Activated B cell treated with CpG ODN at 0.5 μM for 24 hours (primary cell): ENCODE measurements at places on chromosomes 6 and 20. TPM values are rescaled to one million over a fixed set of nuclear protein-coding genes. Genes with fewer than 3 reads are reported as not detected.

DNA sequence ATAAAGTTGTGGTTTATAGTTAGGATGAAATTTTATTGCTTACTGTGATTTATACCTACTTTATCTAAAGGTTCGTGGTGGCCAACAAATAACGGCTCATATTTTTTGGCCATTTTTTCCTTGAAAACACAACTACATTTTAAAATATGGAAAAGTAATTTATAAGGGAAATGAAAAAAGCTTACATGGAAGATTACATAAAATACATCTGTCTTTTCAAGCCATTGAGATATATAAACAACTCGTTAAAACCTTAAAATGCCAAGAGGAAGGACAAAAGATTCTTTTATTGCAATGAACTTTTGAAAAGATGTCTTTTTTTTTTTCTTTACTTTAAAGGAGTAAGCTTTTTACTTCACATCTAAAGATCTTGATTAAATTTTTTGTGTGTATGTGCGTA lies 55.4 kb upstream of the EYA4 start:
- H3K27ac ChIP-seq, result no peak overlapping the region
- H3K36me3 ChIP-seq, result no peaks in the 10 kb centered on the region
- no peak for DNase-seq
- H3K4me3 ChIP-seq, result no peak overlapping the region

Gene MRPL14
- total RNA-seq, result 40.5 and 45.5 TPM in 2 replicates

GRCh38 chr20:18790787-18791186 lies 22.8 kb upstream of the SCP2D1 start:
- peaks cover 21% of the 10 kb centered on the region for H3K27me3 ChIP-seq
- DNase-seq, result no peak
- peaks cover 18% of the 10 kb centered on the region for H3K4me1 ChIP-seq
- H3K27ac ChIP-seq, result no peak overlapping the region

Gene CRISP2
- total RNA-seq, result not detected in 2 replicates

Gene ULBP3
- 0.46 and 0.80 TPM in 2 replicates for total RNA-seq

Gene HLA-DRB1
- total RNA-seq, result 621 and 630 TPM in 2 replicates

Gene RAB5IF
- total RNA-seq, result 54.9 and 55.7 TPM in 2 replicates

DNA sequence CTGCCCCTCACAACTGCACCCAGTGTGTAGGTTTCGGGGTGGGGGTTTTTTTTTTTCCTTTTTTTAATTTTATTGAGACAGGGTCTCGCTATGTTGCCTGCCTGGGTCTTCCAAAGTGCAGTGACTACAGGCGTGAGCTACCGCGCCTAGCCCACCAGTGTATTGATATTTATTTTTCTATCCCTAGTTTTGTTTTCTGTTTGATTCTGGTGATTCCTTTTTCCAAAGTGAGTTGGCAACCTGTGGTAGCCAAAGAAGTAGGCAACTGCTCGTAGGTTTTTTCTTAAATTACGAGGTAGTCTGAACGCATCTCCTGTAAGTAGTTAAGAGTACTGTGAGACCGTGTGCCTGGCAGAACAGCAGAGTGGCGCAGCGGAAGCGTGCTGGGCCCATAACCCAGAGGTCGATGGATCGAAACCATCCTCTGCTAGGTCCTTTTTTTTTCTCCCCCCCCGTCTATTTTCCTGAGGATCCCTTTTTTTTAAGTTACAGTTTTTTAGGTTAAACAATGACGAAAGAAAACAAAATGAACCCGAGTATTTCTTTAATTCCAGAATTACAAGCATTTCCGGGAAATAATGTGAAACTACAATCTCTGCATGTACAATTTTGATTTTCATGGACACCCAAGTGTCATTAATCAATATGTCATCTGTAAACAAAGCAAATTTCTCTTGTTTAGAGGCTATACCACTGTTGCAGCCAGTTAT lies 78.7 kb upstream of the BTN3A2 start:
- peak overlapping the region; percentile 86 for H3K4me3 ChIP-seq
- H3K27ac ChIP-seq, result peak overlapping the region; percentile 96
- H3K4me1 ChIP-seq, result peaks cover 29% of the 10 kb centered on the region
- H3K36me3 ChIP-seq, result peaks cover 22% of the 10 kb centered on the region
- peaks cover 3% of the 10 kb centered on the region for H3K27me3 ChIP-seq
